ENCODE measurements at places on chromosomes 6 and 20.

DNA sequence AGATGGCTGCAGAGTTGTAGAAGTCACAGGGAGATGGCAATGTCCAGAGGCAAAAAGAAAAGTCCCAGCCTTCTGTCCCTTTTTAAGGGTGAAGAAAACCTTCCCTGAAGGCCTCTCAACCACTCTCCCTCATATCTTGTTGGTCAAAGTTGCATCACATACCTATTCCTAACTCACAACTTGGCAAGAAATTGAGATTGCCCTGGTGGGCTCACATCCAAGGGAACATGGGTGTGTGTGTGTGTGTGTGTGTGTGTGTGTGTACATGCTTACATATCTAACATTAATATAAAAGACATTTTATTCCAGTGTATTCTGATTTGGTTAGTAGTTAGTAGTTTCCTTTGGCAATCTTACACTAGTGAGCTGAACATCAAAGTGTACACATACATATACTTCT, 144.3 kb upstream of the SALL4 start:
- no peak for DNase-seq

DNA sequence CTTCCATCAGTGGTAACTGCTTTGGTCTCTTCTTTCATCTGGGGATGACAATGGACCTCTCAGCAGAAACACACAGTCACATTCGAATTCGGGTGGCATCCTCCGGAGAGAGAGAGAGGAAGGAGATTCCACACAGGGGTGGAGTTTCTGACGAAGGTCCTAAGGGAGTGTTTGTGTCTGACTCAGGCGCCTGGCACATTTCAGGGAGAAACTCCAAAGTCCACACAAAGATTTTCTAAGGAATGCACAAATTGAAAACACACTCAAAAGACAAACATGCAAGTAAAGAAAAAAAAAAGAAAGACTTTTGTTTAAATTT, 6.1 kb downstream of the EDN1 start:
- DNase-seq = no peak

GRCh38 chr20:7155794-7156193, 388.3 kb downstream of the BMP2 start:
- no peak for DNase-seq

- no peak for DNase-seq
These were observed 6.7 kb upstream of the TEAD3 start for GRCh38 chr6:35503534-35503933.

GRCh38 chr6:13614126-13614925, 809 bp upstream of the NOL7 start:
- DNase-seq = peak; percentile 84

Data from NCI-H1417 (cell line).